ENCODE measurements at places on chromosomes 4 and X.

- no peak for DNase-seq
These were observed 240.5 kb downstream of the PPP4R3C start for GRCh38 chrX:27222661-27223060.

- DNase-seq, result no peak
These were observed 318.0 kb upstream of the TAPT1 start for GRCh38 chr4:16544251-16544721.

- no peak for DNase-seq
These were observed 453.1 kb downstream of the TRAM1L1 start for GRCh38 chr4:116632269-116632668.

- no peak for DNase-seq
These were observed 45.6 kb downstream of the SLIT2 start for GRCh38 chr4:20297261-20297660.

DNA sequence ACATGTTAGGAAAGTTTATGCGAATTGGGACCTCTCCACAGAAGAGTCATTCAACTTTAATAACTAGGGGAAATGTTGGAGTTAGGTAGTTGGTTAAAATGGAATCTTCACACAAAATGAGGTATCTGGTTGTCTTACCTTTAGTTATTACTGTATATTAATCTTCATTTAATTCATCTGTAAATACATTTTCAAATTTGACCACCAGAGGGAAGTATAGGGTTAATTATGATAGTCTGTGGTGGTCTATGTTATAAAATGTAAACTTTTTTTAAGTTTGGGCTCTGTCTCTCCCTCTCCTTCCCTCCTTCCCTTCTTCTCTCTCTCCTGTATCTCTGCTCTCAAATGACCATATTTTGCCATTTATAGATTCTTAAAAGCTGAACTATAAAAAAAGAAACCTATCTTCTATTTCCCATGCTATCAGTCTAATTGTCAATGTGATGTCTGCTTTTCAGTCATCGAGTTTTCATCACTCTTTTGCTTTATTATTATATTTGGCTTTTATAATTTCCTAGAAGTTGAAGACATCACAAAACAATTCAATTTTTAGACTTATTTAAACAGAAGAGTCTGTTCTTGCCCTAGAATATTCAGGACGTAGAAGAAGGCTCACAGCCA, 49.8 kb downstream of the TMEM144 start:
- DNase-seq, result no peak

DNA sequence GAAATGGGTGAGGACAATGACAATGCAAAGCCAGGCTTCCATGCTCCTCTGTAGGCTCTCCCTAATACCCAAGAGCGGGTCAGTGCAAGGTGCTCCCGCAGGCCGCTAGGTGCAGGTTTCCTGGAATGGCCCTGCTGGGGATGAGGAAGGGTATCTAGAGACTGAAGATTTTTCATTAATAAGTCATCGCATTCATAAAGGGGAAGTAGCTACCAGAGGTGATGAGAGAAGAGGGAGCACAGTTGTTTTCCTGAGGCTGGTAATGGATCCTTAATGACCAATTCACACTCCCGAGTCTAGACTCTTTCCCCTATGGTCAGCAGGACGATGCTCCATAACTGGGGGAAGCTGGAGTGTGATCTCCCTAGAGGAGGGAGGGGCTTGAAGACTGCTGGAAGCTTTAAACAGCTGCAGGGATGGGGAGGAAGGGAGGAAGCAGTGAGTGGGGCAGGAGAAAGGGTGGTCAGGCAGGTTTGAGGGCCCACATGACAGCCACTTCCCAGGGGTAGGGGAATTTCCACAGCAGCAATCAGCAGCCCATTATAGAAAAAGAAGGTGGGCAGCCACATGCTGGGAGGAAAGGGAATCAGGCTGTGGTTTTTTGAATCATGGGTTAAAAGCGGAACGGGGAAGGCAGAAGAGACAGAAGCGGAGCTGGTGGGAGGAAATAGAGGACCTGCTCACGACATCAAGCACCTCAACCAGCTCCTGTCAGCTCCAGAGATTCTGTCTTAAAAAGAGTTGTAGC, 10.2 kb upstream of the ATP6AP2 start:
- DNase-seq, result peak; percentile 75

- no peak for DNase-seq
These were observed 129.0 kb downstream of the AMMECR1 start for GRCh38 chrX:110188701-110189558.

DNA sequence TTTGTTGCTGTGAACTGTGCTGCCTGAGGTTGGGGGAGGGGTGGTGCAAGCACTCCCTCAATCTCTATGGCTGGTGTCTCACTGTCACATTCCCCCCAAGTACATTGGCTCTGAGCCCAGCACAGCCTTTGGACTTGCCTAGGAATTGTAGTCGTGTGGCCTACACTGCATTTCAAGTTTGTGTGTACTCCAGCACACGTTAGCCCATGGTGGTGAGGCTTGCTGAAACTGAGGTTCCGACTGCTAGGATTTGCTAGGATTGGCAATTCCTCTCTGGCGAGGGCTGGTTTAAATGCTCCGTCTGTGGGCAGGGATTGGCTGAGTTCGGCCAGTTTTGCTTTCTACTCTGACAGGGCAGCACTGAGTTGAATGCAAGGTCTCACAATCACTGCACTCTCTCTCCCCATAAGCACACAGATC, 121.7 kb upstream of the CXXC4 start:
- DNase-seq, result peak; percentile 50

DNA sequence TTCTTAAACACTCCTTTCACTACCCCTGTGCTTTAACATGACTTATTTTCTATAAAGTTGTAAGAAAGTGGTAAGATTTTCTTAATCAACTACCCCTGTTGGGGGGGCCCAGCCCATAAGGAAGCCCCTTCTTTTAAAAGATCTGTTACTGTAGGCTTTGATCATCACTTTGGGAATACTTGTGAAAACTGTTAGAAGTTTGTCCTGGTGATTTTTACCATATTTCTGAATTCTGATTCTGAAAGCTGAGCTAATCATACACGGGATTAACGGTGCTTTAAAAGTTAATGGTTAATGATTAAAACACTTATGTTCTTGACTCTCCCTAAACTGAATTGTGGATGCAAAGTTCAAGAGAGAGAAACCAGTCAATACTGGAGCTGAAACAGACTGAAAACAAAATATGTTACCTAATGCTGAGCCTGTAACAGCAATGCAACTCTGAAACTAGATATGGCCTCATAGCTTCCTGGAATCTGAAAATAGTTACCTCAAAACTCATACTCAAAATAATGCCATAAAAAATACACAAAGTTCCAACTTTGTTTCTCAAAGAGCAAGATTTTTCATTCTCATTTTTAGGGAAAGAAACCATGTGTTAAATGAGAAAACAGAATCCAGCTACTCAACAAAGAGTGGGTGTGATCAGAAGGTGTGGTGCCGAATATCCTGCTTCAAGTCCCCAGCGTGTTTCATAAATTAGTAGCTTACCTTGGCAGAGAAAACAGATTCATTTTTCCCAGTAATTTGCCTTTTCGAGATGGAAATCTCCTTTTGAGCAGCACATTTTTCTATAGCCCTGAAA, 31.6 kb downstream of the ADH7 start:
- DNase-seq, result no peak

DNA sequence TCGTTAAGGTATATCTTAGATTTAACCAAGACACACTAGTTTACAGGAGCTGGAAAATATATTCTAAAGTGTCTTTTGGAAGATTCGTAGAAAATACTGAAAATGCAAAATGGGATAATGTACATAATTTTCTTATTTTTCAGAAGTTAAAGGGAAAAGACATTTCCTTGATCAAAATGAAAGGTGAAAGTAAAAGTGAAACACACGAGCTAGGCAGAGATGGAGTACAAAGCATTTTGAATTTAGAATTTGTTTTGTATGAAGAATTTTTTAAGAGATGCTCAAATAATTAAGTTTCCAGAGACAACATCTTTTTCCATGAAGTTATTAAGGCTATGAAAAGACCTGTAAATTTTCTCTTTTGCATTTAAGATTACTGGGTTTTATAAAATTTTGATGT, 2192.6 kb upstream of the AGA start:
- DNase-seq, result no peak

- DNase-seq, result no peak
These were observed 42.4 kb downstream of the CLCN4 start for GRCh38 chrX:10199212-10199611.

DNA sequence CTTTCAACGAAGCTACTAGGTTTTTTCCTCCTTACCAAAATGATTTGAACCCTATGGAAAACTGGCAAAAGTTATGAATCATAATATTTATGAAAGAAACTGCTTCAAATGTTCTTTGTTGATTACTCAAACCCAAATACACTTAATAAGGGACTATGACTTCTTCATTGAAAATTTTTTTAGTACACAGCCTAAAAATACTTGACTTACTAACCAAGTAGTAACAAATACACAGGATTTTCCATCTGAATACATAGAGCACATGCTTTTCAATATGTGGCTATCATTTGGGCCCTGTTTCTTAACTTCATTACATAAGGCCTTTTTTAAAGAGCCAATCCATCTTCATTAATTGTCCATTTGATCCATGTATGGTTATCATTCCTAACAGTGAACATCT, 171.5 kb downstream of the FBXW7 start:
- no peak for DNase-seq

- no peak for DNase-seq
These were observed 17.0 kb upstream of the ARHGAP24 start for GRCh38 chr4:85457752-85458467.

DNA sequence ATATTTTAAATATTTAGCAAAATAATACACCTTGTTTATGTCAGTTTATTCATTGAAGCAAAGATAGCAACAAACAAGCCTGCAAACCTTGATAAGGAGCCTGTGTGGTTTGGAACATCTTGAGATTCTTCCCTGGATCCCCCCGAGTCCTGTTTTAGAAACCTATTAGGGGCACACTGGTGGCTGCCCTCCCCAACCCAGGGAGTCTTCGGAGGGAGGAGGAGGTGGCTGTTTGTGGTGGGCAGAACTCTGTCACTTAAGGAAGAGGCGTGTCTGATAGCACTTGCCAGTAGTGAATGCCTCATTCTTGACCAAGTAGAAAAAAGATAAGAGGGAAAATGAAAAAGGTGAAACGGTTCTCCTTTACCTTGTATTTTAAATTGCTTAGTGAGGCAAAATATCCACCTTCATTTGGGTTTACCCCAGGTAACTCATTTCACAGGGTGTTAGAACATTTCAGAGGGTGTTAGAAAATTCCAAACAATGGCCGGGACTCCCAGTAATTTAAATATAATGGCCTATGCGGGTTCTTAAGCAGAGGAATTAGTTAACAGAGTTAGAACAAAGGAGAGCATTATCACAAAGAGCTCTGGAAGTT, 10.4 kb downstream of the KIT start:
- peak; percentile 56 for DNase-seq

DNA sequence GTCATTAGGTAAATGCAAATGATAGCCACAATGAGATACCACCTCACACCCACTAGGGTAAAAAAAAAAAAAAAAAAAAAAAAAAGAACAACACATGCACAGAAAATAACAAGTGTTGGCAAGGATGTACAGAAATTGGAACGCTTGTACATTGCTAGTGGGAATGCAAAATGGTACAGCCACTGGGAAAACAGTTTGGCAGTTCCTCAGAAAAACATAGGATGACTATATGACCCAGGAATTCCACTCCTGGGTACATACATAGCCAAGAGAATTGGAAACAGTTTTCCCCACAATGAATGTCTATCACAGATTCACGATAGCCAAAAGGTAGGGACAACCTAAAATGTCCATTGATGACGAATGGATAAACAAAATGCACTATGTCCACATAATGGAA, 161.3 kb upstream of the MAMLD1 start:
- DNase-seq, result no peak

DNA sequence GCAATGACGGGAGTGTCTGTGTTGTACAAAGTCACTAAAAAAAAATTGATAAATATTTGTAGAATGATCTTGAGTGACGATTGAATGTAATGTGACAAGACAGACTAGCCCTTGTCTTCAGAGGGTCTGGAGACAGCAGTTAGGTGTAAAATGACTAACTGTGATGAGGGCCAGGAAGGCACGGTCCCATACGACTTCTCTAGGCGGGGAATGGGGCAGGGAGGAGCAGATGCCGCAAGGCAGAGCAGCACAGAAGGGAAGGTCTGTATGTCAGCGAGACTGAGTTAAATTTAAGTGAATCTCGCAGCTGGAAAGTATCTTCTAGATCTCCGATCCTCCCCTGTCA, 405 bp downstream of the CENPE start:
- DNase-seq, result no peak

DNA sequence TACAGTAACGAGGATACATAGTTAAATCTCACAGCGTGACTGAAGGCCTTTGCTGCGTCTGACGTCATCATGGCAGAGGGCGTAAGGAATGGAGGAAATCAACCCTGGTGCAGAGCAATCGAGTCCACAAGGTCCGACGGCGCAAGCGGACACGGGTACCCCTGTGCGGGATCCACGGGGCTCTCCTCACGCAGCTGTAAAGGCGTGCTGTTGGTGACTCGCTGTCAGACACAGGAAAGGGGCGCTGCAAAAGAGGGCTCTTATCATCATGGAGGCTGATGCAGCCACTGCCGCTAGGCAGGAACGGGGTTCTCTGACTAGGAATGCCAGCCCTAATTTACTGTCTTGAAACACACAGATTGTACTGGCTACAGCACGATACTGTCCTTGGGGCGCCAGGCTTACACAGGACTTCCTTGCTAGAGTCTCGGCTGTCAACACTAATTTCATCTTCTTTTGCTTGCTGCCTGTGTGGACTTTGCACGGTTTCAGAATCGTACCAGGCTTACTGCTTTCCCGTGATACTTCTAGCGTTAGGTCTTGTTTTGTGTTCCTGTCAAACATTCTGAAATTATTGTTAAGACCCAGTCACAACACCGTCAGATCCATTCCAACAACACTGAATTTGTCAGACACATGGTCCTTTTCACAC, 13.6 kb downstream of the RNF212 start:
- DNase-seq, result no peak

- DNase-seq, result no peak
These were observed 144.5 kb downstream of the NAP1L3 start for GRCh38 chrX:93528917-93529316.

DNA sequence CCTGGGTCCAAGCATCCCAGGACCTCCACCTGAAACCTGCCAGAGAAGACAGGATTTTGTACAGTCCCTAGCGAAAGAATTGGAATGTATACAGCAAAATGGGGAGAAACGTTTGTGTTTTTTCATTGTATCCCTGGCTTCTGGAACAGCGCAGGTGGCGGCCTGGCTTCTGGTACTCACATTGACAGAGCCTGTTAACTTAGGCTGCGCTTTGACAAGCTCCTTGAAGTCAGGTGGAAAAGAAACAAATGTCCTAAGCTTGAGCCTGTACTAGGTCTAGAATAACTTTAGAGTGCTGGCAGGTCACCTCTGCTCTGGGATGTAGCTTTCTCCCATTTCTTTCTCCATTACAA, 343.7 kb upstream of the KLF3 start:
- no peak for DNase-seq

GRCh38 chrX:148577741-148578140, 77.3 kb downstream of the AFF2 start:
- DNase-seq, result no peak

GRCh38 chrX:46770817-46771163, 11.9 kb upstream of the SLC9A7 start:
- peak; percentile 22 for DNase-seq

DNA sequence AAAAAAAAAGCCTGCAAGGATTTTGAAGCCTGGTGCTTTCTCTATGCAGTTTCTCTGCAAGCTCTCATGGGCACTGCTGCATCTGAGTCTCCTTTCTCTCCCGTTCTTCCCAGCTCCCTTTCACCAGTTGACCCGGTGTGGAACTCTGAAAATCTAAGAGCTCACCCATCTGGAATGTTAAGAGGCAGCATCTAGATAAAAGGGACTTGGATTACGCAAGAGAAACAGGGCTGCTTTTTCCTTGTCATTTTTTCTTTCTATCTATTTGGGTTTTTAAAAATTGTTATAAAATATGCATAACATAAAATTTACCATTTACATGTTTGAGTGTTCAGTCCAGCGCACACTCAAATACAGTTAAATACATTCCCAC, 95.2 kb upstream of the RPS6KA3 start:
- peak; percentile 52 for DNase-seq

GRCh38 chrX:147884958-147885357, 26.8 kb upstream of the FMR1 start:
- DNase-seq, result no peak

Data from endodermal cell (in vitro differentiated cells).